Suprapubic skin (tissue), 4 donors: ENCODE measurements at places on chromosomes 1 and 21. TPM values are rescaled to one million over a fixed set of nuclear protein-coding genes. Genes with fewer than 3 reads are reported as not detected.

DNA sequence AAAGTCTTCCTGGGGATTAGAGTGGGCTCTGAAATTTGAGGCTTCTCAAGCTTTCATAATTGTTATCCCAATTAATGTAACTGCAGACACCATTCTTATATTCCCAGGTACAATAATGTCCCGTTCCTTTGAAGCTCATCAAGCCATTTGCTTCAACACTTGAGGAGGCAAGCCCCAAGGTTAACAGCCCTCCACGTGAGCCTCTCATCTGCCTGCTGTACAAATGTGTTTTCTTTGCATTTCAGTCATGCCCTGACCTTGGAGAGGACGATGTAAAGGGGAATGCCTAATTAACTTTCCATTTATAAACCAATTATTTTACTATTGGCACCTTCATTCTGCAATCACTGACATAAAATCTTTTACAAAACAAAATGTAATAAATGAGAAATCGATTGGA lies 106.3 kb downstream of the SETD4 start:
- H3K4me1 ChIP-seq: no peaks in the 10 kb centered on the region
- no peak overlapping the region for H3K4me3 ChIP-seq
- no peaks in the 10 kb centered on the region for H3K36me3 ChIP-seq
- no peak overlapping the region for H3K27ac ChIP-seq

DNA sequence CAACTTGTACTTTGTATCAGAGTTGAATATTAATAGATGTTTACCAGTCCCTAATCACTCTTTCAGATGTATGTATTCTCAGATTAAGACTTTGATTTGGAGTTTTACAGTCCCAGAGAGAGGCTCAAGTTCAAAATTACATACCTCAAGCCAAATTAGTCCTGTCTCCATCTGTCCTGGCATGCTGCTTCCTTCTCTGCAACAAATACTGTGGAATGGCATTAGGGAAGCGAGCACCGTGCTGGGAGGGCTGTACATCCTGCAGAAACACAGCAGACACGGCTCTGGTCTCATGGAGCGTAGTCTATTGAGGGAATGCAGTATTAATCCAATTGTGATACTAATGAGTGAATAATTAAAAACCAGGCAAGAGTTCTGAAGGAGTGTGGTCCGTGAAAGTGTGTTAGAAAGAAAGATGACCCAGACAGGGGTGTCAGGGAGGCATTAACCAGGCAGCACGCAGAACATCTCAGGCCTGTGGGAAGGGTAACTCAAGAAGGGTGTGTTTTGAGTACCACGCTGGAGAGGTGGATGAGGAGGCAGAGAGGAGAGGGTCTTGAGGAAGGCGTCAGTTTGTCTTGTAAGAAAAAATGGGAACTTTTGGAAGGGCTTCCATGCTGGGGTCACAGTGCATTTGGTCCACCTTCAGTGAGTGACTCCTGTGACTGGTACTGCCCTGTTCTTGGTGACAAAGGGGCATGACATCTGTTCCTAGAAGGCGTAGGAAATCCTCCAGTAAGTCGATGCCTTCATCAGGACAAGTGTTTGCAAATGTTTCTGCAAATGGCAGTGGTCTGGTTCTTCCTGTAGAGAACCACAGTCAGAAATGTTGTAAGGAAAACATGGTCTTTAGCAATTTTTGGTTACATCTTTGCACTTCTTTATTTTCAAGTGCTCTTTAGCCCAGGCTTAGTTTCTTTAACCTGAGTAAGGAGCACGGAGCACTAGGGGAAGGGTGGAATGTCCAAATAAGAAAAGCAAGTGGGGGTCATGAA lies 1.6 kb downstream of the RAB4A start:
- peaks cover 48% of the 10 kb centered on the region for H3K4me1 ChIP-seq
- H3K27ac ChIP-seq: peak overlapping the region; percentile 88
- DNase-seq: no peak
- H3K27me3 ChIP-seq: no peaks in the 10 kb centered on the region
- peak overlapping the region; percentile 87 for H3K4me3 ChIP-seq

DNA sequence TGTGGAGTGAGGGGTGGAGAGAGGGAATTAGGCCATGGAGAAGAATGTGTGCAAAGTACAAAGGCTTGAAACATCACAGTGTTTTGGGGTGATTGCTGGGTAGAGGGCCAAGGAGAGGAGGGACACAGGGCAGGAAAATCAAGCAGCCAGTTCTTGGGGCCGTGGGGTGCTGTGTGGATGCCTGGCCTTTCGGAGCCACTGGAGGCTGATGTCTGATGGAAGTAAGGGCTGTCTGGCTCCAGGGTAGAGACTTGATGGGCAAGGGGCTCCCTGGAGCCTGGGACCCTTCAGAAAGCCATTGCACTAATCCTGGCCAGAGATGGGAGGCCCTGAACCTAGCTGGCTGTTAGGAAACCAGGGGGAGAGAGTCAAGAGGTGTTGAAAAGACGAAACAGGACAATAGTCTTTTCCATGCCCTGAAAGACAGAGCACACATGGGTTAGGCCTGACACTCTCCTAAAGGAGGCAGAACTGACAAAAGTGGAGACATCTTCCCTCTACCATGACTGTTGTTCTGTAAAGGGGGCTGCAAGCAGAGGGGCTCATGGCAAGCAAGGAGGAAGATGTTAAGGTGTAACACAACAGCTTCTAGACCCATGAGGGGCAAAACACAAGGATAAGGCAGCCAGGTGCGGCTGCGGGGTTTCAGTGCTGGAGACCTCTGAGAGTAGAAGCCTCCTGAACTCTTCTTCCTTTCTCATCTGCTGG lies 21.0 kb downstream of the ATF3 start:
- no peaks in the 10 kb centered on the region for H3K36me3 ChIP-seq
- H3K4me1 ChIP-seq: no peaks in the 10 kb centered on the region
- H3K27me3 ChIP-seq: no peaks in the 10 kb centered on the region

DNA sequence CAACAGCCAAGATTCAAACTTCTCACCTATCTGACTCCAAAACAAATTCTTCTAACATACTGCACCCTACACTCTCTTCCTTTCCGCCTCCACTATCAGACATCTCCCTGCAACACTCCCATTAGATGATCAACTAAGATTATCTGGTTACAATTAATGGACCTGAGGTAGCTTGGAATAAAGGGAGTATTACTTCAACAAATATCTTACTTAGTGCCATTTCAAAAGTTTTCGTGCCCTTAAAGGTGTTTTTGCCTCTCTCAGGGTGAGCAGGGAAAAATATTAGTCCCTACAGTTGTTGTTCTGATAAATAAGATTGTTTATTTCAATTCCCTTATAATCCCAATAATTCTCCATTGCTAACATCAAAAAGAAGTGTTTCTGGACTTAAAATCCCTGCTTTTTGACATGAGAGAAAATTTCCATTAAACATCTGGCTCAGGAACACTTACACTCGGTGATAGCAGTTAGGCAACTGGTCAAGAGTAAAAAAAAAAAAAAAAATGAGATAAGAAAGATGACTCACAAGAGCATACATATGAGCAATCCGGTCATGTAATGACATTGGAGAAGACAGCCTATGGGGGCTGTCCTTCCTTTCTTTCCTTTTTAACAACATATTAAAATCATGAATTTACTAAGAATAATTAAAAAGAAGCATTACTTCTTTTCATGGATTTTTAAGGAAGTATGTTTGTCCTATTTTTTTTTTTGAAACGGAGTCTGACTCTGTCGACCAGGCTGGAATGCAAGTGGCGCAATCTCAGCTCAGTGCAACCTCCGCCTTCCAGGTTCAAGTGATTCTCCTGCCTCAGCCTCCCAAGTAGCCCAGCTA lies 7.6 kb downstream of the RSBN1 start:
- no peak overlapping the region for H3K27ac ChIP-seq
- peaks cover 40% of the 10 kb centered on the region for H3K4me1 ChIP-seq
- no peak overlapping the region for H3K4me3 ChIP-seq
- no peaks in the 10 kb centered on the region for H3K27me3 ChIP-seq

- no peak for DNase-seq
- peaks cover 69% of the 10 kb centered on the region for H3K4me1 ChIP-seq
- H3K36me3 ChIP-seq: peaks cover 2% of the 10 kb centered on the region
- H3K27me3 ChIP-seq: no peaks in the 10 kb centered on the region
These were observed 36.6 kb downstream of the PLXNA2 start for GRCh38 chr1:208207388-208208131.

DNA sequence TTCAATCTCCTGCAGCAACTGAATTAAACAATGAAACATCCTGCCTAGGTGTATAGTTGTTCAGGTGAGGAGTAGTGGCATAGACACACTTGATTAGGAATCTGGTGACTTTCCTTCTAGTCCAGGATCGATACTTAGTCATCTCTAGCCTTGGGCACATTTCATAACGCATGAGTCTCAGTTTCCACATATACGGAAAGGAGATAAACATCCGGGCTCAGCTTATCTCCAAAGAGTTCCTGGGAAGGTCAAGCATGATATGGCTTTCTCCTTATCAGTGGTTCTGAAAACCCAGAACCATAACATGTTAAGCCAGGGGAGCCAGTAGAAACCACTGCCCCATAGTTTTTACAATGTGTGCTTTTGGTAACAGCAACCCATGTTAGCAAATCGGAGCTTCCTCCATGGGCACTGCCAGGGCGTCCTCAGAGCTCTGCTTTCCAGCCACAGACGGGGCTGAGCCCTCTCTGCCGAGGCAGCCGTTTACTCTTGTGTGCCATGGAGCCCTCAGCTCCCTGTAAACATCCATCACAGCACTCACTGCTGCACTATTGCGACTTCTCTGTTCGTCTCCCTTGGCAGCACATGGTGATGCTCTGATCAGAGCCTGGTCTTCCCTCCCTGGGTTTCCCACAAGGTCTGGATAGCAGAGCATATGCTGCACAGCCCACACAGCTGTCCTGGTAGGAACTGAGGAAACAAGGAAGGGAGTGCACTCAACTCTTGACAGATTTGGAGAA lies 34.6 kb downstream of the RUNX1 start:
- H3K27me3 ChIP-seq: no peaks in the 10 kb centered on the region
- no peak overlapping the region for H3K27ac ChIP-seq
- H3K4me1 ChIP-seq: no peaks in the 10 kb centered on the region
- no peak for DNase-seq
- H3K4me3 ChIP-seq: no peak overlapping the region

DNA sequence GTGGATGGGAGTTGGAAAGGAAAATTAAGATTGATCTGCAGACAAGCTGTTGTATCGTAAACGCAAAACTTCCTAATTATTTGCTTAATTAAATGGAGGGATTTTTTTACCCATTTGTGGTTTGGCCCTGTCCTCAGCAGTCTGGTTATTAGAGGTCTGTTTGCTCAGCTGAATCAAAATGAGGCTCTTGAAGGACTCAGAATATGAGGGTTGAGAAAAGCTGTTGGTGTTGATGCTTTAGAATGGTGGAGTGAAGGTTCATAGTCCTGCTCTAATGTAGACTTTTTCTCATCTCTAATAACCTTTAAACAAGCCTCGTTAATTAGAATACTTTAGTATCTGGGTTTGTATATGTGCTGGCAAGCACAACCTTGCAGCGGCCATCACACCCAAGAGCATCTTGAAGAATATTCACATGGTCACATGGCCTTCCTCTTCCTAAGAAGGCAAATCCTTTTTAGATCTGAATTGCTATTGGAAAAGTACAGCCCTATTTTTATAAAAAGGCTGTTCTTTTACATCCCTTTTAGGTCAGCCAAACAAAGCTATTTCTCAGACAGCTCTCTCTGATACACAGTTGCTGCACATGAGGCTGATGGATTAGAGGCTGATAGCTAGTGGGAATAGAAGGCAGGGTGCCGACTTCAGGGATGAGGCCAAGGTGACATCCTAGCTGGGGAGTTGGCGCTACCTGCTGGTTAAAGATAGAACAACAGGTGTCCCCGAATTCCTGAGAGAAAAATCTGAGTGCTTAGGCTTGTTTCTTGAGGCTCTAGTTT lies 53.8 kb downstream of the MACF1 start:
- peaks cover 43% of the 10 kb centered on the region for H3K36me3 ChIP-seq
- H3K4me1 ChIP-seq: peaks cover 11% of the 10 kb centered on the region
- no peak overlapping the region for H3K27ac ChIP-seq
- no peaks in the 10 kb centered on the region for H3K27me3 ChIP-seq

DNA sequence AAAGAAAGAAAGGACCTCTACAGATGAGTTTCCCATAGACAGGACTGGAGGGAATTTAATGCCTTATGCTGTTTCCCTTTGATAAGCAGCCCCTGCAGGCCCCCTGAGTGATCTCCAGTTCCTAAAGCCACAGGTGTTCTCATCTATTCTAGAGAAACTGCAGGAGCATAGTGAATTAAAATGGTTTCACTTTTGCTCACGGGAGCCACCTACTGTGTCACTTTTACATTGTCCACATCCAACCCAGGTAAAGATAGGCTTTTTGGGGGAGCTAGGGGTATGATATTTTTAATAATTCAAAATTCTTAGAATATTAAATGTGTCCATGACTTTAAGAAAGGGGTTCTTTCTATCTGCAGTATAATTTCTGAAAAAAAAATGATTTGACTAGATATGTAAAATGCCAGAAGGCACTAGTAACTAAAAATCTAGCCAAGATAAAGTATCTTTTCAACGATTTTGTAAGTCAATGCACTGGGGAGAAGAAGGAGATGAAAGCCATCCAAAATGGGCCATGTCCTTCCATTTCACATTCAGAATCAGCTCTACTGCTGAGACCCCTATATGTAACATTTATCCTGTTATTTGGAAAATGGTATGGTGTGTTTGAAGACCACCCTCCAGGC lies 267.3 kb upstream of the DUSP10 start:
- DNase-seq: no peak
- H3K4me3 ChIP-seq: no peak overlapping the region
- H3K27ac ChIP-seq: no peak overlapping the region
- H3K27me3 ChIP-seq: no peaks in the 10 kb centered on the region

DNA sequence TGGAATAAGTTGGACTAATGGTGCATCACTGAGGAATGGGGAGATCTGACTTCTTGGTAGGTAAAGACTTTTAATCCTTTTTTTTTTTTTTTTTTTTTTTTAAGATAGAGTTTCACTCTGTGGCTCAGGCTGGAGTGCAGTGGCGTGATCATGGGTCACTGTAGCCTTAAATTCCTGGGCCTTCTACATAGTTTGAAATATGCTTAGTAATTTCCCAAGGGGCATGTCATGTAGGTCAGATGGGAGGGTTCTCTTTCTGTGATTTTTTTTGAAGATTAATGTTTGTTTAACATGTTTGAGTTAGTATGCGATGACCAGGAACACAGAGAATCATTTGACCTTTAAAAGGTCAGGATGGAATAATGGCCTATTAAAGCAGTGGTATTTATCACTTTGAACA lies 129.1 kb downstream of the S1PR1 start:
- no peak overlapping the region for H3K4me3 ChIP-seq
- peaks cover 9% of the 10 kb centered on the region for H3K4me1 ChIP-seq
- H3K27me3 ChIP-seq: no peaks in the 10 kb centered on the region
- no peaks in the 10 kb centered on the region for H3K36me3 ChIP-seq
- no peak overlapping the region for H3K27ac ChIP-seq

- H3K4me1 ChIP-seq: no peaks in the 10 kb centered on the region
- H3K27me3 ChIP-seq: no peaks in the 10 kb centered on the region
- no peak for DNase-seq
- H3K27ac ChIP-seq: no peak overlapping the region
These were observed 88.4 kb upstream of the PROX1 start for GRCh38 chr1:213899413-213899812.

- no peaks in the 10 kb centered on the region for H3K27me3 ChIP-seq
- peak overlapping the region; percentile 89 for H3K27ac ChIP-seq
- peak overlapping the region; percentile 91 for H3K4me3 ChIP-seq
- H3K36me3 ChIP-seq: peaks cover 16% of the 10 kb centered on the region
- DNase-seq: no peak
- peaks cover 33% of the 10 kb centered on the region for H3K4me1 ChIP-seq
These were observed 453 bp downstream of the PABPC4 start for GRCh38 chr1:39576016-39576657.

The GPX7 gene
- total RNA-seq: 3.1 TPM

The TDRD5 gene
- 1.2 TPM for total RNA-seq

The RIMKLA gene
- total RNA-seq: 0.11 TPM

The DYNLT5 gene
- total RNA-seq: 1.1 TPM

The NHLH1 gene
- total RNA-seq: not detected

The KRTAP10-9 gene
- 1.6 TPM for total RNA-seq

The LACTBL1 gene
- not detected for total RNA-seq
